ENCODE measurements at places on chromosomes 4 and X.

DNA sequence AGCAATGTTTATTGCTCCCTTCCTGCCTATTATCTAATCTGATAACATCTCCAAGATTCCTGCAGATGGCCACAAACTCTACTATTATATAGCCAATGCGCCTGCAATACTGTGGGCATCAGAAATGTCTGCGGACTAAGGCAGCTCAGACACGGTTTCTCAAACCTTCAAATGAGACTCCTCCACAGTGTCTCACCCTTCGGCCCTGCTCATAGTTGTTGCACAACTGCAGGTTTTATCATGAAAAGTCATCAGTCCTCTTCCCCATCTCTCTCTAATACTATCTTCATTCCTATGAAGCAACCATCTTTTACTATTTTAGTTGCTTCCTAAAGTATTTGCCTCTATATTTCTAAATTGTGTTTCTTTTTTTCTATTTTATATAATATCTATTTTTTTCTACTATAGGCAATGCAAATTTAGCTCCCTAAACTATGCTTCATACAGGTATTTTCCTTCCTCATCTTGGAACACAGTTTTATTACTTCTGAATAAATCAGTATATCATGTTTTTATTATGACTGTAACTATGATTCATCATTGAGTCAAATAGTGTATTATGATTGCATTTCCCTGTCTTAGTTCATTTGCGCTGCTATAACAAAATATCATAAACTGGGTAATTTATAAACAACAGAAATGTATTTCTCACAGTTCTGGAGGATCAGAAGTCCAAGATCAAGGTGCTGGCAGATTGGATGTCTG lies 129.7 kb upstream of the EDNRA start:
- no peak for DNase-seq

GRCh38 chrX:109485470-109486340 lies 3.8 kb upstream of the GUCY2F start:
- peak; percentile 54 for DNase-seq

DNA sequence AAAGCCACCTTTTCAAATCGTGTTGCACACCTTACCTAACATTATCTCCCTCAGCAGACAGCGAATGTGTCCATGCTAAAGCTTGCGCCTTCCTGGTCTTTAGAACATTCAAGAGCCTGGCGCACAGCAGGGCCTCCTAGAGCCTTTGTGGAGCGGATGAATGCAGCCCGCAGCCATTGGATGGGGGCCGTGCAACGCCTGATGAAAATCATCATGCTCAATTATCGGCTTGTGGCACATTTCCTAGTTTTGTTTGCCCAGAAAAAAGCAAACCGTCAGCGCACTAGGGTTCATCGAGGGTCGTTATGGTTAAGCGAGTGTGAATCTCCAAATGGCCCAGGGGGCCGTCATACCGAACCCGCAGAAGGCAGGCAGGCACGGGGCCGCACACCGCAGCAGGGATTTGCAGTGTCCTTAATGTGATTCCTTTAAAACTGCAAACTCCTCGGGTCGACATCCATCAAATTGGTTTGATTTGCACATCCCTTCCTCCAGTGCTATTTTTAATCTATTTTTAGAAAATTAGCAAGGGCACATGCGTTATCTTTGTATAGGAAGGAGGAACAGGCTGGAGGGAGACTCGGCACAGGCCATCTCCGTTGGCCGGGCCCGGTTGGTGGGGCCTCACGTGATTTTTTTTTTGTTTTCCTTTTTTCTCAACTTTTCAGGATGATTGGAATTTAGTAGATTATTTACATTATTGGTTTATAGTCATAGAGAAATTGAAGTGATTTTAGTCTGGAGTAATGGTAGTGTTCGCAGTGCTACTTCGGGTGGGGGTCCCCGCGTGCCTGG lies 53.1 kb downstream of the ABLIM2 start:
- DNase-seq = no peak

GRCh38 chrX:46298821-46299220 lies 246.4 kb downstream of the ZNF674 start:
- peak; percentile 34 for DNase-seq

- no peak for DNase-seq
Observed at GRCh38 chrX:24480400-24480865, 15.3 kb downstream of the PDK3 start.

DNA sequence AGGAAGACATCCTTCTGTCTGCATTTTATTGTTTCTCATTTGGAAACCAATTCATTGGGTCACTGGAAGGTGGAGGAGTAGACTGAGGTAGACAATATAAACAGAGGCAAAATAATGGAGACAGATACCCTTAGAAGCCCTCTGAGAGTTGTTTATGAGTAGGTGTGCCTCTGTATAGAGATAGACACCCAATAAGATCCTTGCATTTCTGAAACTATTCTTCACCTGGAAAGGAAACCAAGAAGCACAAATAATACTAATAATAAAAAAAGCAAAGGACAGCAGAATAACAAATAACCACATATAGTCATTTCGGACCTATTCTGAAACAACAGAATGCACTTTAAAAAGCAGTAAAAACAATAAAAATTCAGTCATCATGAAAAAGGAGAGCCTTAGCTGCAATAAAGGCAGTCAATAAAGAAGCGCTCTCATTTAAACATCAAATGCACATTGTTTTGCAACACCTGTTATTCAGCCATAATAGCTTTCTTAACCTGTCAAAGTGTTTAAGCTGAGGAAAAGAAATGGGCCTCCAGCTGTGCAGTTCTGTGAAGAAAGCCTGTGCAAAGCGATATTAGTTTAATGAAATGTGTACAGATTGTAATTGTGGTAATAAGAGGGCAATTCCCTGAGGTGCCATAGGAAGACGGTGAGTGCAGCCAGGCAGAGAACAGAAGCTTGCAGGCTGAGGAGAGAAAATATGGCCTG lies 904.2 kb downstream of the STPG2 start:
- DNase-seq = no peak

GRCh38 chr4:64880557-64880956 lies 471.3 kb upstream of the TECRL start:
- DNase-seq = no peak

GRCh38 chr4:83013902-83014301 lies 3.3 kb upstream of the LIN54 start:
- DNase-seq = no peak

- DNase-seq = no peak
Observed at GRCh38 chr4:128876200-128876599, 66.7 kb downstream of the JADE1 start.

GRCh38 chrX:10152086-10152485 lies 4.7 kb upstream of the CLCN4 start:
- no peak for DNase-seq

DNA sequence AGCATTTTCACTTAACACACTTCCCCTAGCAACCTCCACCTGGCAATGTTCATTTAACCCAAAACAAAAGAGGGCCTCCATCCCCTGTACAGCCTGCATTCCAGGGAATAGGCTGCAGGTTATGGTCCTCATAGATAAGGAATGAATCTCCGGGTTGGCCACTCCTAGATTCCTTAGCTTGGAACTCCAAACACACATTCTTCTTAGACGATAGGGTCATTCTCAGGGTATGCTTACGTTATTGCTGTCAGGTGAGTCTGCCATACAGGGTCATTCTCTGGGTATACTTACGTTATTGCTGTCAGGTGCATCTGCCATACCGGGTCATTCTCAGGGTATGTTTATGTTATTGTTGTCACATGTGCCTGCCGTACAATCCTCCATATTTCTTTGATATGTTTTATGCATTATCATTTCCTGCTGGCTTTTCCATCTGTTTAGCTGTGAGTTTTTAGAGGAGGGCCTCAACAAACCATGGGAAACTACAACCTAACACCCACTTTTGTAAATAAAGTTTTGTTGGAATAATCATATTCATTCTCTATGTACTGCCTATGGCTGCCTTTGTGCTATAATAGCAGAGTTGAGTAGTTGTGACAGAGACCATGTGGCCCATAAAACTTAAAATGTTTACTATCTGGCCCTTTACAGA lies 8.2 kb upstream of the AFF1 start:
- no peak for DNase-seq

GRCh38 chr4:83331956-83332355 lies 2.7 kb downstream of the HPSE start:
- DNase-seq = no peak

- DNase-seq = peak; percentile 47
Observed at GRCh38 chr4:119118397-119118796, 17.2 kb upstream of the MYOZ2 start.

GRCh38 chr4:120718979-120719566 lies 203.5 kb downstream of the PRDM5 start:
- peak; percentile 64 for DNase-seq

DNA sequence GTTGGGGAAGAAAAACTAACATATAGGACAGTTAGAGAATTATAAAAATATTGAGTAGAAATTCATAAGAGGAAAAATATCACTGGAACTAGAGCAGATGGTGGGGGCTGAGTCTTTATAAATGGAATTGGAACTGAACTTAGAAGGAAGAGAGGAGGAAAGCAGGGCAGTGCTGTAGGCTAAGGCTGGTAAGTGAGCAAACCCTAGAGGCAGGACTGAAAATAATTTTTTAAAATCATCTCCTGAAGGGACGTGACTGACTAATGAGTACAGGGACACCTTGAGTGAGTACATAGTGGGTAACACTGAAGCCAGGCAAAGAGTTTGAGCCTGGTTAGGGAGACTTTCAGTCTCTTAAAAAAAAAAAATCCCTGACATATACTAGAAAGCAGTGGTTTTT lies 63.3 kb downstream of the GALNT7 start:
- DNase-seq = peak; percentile 7

GRCh38 chr4:111864066-111864465 lies 281.2 kb upstream of the FAM241A start:
- DNase-seq = no peak

DNA sequence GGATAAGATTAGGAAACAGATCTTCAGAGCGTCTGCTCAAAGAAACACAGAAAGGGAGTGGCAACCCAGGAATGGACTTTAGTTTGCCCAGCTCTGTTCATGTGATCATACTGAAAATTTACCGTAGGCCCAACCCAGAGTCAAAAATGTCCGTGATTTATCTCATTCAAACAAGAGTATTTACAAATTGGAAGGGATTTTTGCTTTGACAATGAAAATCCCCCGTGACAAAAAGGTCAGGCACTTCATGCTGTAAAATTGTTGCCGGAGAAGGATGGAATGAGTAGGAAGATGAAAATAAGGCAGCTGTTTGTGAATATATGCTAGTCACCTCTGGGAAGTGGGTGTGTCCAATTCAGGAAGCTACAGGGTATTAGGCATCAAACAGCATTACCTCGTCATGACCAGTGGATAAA lies 1.2 kb downstream of the SULT1B1 start:
- no peak for DNase-seq

DNA sequence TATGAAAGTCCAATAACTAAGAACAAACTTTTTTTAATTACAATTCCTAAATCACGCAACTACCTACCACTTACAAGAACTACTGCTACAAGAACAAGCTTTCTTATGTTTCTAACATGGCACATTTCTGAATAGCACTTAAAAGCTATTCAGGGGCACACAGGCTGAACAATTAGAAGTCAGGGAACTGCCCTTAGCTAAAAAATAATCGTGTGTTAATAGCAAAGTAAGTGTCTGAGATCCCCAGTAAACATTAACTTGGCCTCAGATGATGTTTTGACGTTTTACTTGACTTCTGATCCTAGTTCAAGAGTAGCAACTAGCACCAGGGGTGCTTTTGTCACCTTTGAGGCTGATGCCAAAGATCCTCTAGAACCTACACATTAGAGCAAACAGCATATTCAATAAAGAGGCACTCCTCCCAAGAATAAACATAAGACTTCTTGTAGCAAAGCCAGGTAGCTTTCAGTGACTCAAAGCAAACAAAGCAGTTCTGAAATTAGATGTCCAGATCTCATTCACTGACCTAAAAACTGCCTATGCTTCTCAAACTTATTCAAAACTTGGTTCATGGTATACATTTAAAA lies 16.2 kb downstream of the SPOCK3 start:
- no peak for DNase-seq

DNA sequence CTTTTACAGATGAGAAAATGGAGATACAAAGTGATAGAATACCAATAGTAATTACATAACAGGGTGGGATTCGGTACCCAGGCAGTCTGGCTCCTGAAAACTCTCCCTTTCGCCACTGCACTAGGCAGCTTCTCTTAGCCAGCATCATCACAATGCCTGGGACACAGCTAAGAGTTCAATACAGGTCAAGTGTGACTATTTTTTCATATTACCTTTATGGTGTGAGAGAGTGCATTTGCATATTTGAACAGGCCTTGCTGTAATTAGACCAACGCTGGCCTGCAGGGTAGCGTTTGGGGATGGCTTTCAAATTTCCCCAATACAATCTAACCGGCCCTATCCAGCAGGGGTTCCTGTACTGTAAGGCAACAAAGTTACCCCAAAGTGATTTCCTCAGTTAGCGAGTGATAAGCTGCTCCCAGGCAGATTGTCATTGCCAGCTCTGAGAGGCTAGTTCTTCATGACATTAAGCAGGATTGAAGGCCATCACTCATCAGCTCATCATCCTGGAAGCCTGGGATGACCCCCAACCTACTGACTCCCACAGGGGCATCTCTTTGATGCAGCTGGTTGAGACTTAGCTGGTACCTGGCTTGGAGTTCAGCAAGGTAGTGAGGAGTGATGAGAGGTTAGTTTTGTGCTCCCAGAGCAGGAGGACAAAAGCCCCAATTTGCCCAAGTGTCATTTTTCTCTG lies 836.8 kb upstream of the LCORL start:
- DNase-seq = no peak

DNA sequence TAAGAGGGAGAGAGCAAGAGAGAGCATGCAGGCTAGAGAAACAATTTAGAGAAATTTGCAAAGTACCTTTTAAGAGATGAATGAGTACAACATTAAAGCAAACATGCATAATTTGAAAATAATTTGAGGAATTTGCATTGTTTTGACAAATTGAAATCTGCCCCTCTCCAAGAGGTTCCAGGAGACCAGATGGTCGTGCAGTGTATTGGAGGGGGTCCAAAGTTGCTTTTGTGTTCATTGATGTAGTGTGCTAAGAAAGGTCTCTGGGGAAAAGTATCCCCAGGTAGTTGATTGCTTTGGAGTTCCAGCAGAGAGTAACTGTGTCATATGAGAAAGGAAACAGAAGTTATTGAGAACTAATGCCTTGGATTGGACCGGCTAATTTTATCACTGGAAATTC lies 635.0 kb upstream of the TENM3 start:
- DNase-seq = peak; percentile 15

DNA sequence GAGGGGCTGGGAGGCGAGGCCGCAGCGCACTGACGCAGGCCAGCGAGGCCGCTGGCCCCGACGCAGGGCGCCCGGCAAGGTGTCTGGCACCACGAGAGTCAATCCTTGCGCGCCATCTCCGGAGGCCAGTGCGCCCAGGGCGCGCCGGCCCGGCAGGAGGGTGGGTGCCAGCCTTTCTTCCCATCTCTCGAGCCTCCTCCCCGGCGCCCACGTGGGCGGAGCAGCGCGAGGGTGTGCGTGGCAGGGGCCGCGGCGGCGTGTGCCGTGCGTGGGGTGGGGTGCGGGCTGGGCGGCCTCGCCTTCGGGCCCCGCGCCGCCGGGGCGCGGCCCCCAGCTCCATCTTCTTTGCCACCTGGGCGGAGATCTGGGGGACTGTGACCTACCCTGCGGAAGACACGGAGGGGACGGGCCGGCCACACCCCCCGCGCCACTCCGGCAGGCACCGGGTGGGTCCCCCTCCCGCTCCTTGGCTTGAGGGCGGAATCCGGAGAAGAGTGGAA lies 877 bp downstream of the JAKMIP1 start:
- no peak for DNase-seq

GRCh38 chrX:55710701-55711100 lies 6.8 kb upstream of the RRAGB start:
- DNase-seq = peak; percentile 1
